ENCODE measurements at places on chromosomes 1 and 21.

DNA sequence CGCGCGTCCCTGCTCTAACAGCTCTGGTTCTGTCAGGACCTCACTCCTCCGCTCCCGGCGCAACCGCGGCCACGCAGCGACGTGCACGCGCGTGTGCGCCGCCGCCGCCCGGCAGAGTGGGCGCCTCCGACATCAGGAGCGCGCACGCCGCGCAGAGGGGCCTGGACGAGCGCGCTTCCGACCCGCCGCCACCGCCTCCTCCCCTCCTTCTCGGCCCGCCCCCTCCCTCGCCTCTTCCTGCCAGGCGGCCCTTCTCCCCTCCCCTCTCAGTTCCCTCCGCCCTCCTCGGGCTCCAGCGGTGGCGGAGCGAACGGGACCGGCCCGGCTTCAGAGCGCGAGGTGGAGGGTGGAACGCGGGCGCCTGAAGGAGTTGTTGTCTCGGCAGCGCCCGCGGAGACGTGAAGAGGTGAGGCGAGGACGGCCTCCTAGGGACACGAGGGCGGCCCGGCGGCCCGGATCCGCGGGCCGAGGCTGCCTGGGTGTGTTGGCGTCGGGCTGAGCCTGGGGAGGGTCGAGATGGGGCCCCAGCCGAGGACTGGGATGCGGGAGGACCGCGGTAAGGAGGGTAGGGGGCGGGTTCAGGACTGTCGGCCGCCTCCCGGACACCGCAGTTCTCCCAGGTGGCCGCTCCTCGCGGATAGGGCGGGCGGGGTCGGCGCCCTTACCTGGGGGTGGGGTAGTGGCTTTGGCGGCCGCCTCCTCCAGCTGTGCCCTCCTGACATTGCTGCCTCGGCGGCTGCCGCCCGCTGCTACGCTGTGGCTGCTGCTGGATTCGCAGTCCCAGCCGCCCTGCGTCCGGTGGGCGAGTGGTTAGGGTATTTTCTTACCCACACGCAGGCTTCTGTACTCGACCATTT is at the start of gene RABGAP1L:
Gene RABGAP1L, plus strand, starts transcription at position 269 of the 857 bp plus-strand sequence.
- DNase-seq: peak; percentile 92

GRCh38 chr1:78141531-78142231 is 95.9 kb downstream of the GIPC2 start:
- DNase-seq: no peak

GRCh38 chr1:11486231-11487009 is 7.5 kb downstream of the DISP3 start:
- DNase-seq: no peak

GRCh38 chr1:63448731-63449246 is 74.2 kb downstream of the ITGB3BP start:
- DNase-seq: no peak

- DNase-seq: peak; percentile 60
These were observed 6.5 kb downstream of the KCNN3 start for GRCh38 chr1:154863315-154864174.

GRCh38 chr1:2432441-2432844 is 20.1 kb upstream of the PEX10 start:
- no peak for DNase-seq

GRCh38 chr1:234316937-234317336 is 56.3 kb upstream of the COA6 start:
- no peak for DNase-seq

GRCh38 chr1:202101184-202101583 is 21.5 kb upstream of the GPR37L1 start:
- DNase-seq: no peak

GRCh38 chr1:32071758-32072621 is 749 bp upstream of the TMEM39B start:
- DNase-seq: no peak

GRCh38 chr1:243663651-243664050 is 186.4 kb downstream of the AKT3 start:
- no peak for DNase-seq

DNA sequence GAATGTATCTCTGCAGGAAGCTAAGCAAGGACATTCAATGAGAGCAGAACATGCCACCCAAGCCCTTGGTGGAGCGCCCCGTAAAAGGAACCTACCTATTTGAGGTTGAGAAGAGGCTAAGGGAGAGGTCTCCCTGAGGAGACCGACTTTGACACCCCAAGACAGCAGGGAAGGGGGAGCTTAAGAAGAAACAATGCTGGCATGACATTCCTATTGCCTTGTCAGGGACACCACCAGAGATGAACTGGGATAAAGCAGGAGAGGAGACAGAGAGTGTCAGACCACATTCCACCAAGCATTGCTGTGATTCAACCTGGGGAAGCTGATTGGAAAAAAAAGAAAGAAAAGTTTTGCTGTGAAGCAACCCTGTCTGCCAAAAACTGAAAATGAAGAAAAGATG is 13.3 kb upstream of the S100A2 start:
- no peak for DNase-seq

GRCh38 chr1:50774759-50775351 is 185.2 kb downstream of the FAF1 start:
- DNase-seq: no peak
